ENCODE measurements at places on chromosomes 2 and 18. TPM values are rescaled to one million over a fixed set of nuclear protein-coding genes. Genes with fewer than 3 reads are reported as not detected.

GRCh38 chr2:102061962-102062795 lies 70.4 kb downstream of the IL1R2 start:
- no peak for DNase-seq
- H3K4me1 ChIP-seq, result peaks cover 19% of the 10 kb centered on the region
- peak overlapping the region; percentile 75 for H3K27ac ChIP-seq

GRCh38 chr2:149446748-149447147 lies 116.4 kb downstream of the LYPD6 start:
- H3K27me3 ChIP-seq, result peaks cover 2% of the 10 kb centered on the region
- no peaks in the 10 kb centered on the region for H3K4me1 ChIP-seq
- DNase-seq, result no peak
- no peak overlapping the region for H3K27ac ChIP-seq
- no peak overlapping the region for H3K4me3 ChIP-seq

DNA sequence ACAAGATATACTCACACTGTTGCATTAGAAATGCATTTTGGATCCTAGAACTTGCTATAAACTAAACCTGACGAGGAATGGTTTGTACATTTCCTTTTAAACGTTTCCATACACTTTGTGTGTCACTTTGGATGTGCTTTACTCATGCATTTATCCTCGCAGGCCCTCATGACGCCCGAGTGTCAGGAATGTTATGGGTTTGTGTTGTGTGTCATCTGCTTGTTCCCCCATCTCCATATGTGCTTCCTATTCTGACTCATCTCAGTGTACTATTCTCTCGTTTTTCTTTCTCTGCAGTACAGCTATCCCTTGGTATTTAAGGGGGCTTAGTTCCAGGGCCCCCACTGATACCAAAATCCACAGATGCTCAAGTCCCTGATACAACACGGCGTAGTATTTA lies 121.5 kb upstream of the RASGRP3 start:
- H3K36me3 ChIP-seq, result no peaks in the 10 kb centered on the region
- no peak for DNase-seq
- no peak overlapping the region for H3K27ac ChIP-seq
- no peaks in the 10 kb centered on the region for H3K27me3 ChIP-seq

- no peak overlapping the region for H3K27ac ChIP-seq
- H3K4me3 ChIP-seq, result no peak overlapping the region
- H3K36me3 ChIP-seq, result no peaks in the 10 kb centered on the region
- H3K27me3 ChIP-seq, result no peaks in the 10 kb centered on the region
- no peak for DNase-seq
Measured at GRCh38 chr2:133760376-133760775, 192.1 kb upstream of the NCKAP5 start.

Gene C2orf80
- not detected for total RNA-seq

GRCh38 chr2:12277241-12278034 lies 439.3 kb upstream of the TRIB2 start:
- H3K27me3 ChIP-seq, result peaks cover 31% of the 10 kb centered on the region
- H3K36me3 ChIP-seq, result no peaks in the 10 kb centered on the region
- peaks cover 5% of the 10 kb centered on the region for H3K4me1 ChIP-seq
- H3K27ac ChIP-seq, result no peak overlapping the region

DNA sequence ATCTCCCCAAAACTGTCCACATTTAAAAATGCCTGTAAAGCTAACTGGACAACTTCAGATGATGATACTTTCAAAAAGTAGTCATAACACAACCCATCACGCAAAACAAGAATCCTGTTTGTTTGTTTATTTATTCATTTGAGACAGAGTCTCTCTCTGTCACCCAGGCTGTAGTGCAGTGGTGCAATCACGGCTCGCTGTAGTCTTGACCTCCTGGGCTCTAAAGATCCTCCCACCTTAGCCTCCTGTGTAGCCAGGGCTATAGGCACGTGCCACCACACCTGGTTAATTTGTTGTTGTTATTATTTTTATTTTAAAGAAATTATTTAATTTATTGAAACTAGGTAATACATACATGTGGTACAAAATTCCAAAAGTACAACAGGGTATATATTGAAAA lies 94.8 kb downstream of the RAPGEF4 start:
- H3K27me3 ChIP-seq, result peaks cover 19% of the 10 kb centered on the region
- H3K27ac ChIP-seq, result no peak overlapping the region
- H3K4me3 ChIP-seq, result no peak overlapping the region

DNA sequence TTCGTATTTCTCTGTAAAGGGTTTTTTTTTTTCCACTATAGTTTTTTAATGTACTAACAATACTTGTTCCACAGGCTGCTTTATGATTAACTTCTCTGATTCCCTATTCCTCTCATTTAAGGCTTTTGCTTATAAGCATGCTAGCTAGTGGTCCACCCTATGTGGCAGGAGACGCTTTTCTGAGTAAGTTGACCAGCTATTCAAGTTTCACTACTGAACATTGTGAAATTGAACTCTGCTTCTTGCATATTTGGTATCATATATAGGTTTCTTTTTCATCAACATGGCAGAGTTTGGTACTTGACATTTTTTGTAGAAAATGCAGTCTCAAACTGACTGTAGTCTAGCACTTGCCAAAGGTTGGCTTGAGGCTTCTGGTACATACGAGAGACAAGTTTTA lies 74.2 kb downstream of the OTX1 start:
- H3K4me1 ChIP-seq, result no peaks in the 10 kb centered on the region
- no peaks in the 10 kb centered on the region for H3K36me3 ChIP-seq
- H3K27me3 ChIP-seq, result no peaks in the 10 kb centered on the region
- no peak overlapping the region for H3K4me3 ChIP-seq

DNA sequence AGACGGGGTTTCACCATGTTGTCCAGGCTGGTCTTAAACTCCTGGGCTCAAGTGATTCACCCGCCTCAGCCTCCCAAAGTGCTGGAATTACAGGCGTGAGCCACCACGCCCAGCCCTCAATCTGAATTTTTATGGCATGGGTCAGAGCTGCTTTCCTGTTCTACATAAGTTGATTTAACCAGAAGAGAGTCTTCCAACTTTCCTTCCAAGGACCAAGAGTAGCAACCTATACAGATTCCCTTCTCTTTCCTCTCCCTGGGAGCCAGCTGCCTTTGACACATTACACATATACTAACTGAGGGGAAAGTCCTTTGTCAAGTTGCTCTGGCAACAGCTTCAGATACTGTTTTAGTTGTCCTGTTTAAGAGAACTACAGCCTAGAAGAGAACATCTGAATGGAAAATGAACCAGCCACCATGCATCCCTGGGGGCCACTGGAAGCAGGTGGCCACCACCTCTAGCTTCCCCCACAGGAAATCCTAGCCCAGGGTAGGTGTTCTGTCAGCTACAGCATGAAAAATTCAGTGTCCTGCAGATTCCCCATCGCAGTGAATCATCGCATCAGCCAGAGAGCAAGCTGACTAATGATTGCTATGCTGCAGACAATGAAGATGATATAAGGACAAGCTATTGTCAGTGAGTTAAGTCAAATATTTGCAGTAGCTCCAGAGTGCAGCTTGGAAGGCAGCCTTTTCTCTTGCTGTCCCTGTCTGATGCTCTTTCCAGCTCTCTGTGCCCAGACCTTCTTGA lies 62.9 kb downstream of the POMC start:
- no peaks in the 10 kb centered on the region for H3K36me3 ChIP-seq
- no peaks in the 10 kb centered on the region for H3K4me1 ChIP-seq
- no peak overlapping the region for H3K27ac ChIP-seq
- no peak overlapping the region for H3K4me3 ChIP-seq
- DNase-seq, result no peak

DNA sequence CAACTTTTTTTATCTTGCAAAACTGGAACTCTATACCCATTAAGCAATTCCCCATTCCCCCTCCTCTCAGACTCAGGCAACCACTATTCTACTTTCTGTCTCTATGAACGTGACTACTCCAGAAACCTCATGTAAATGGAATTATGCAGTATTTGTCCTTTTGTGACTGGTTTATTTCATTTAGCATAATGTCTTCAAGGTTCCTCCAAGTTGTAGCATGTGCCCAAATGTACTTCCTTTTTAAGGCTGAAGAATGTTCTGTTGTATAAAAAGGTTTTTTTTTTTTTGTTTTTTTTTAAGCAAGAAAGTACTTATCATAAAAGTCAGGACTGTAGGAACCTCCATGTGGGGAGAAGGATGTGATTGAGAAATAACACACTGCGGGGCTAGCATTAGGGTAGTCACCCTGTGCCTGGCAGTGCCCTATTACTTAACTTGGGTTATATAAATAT lies 262.9 kb upstream of the FBXO11 start:
- peaks cover 3% of the 10 kb centered on the region for H3K27me3 ChIP-seq
- no peak overlapping the region for H3K4me3 ChIP-seq
- H3K4me1 ChIP-seq, result no peaks in the 10 kb centered on the region
- DNase-seq, result no peak

- peaks cover 2% of the 10 kb centered on the region for H3K4me1 ChIP-seq
- no peak overlapping the region for H3K27ac ChIP-seq
- DNase-seq, result no peak
- H3K4me3 ChIP-seq, result no peak overlapping the region
- H3K27me3 ChIP-seq, result peaks cover 43% of the 10 kb centered on the region
Measured at GRCh38 chr18:48962994-48963561, 12.3 kb upstream of the SMAD7 start.

DNA sequence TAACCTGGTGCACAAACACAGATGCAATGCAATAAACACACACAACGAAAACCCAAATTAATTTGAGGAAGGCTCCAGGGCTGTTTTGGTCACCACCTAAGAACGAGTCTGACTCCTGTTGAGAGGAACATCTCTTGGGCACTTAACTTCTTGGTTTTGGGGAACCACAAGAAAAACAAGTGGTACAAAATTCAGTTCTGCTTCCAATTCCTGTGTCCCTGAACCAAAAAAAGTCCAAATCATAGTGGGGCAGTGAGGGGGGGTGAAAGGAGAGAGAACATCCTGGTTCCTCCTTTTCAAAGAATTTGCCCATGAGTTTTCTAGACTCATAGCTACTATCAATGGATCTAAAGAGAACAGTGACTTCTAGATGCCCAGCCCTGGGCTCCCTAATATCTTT lies 143.6 kb downstream of the COL4A4 start:
- no peak overlapping the region for H3K27ac ChIP-seq
- H3K36me3 ChIP-seq, result no peaks in the 10 kb centered on the region
- H3K27me3 ChIP-seq, result no peaks in the 10 kb centered on the region
- H3K4me3 ChIP-seq, result no peak overlapping the region
- H3K4me1 ChIP-seq, result no peaks in the 10 kb centered on the region

GRCh38 chr2:211333377-211333776 lies 777.0 kb downstream of the CPS1 start:
- no peak overlapping the region for H3K27ac ChIP-seq
- no peaks in the 10 kb centered on the region for H3K27me3 ChIP-seq
- H3K36me3 ChIP-seq, result no peaks in the 10 kb centered on the region
- no peak for DNase-seq
- no peaks in the 10 kb centered on the region for H3K4me1 ChIP-seq

- no peaks in the 10 kb centered on the region for H3K36me3 ChIP-seq
- DNase-seq, result no peak
Measured at GRCh38 chr2:207632575-207633493, 7.6 kb upstream of the METTL21A start.

DNA sequence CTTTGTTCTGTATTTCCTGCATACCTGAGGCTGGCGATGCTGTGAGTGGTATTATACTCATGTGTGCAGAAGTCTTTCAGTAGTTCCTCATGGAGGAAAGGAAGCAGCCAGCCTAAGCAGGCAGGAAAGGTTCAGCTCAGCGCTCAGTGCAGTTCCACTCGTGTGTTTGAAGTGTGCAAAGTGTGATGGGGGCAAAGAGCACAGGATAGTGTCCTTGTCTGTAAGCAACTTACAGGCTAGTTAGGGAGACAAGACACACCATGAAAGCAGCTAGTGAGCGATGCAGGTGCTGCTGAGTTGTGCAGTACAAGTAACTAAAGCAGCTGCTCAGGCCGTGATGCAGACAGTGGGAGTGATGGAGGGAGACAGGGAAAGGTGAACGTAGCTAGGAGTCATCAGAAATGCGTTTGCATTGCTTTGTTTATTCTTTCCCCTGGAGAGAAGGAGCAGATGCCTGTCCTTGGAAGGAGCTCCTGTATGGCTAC lies 146.2 kb downstream of the LDLRAD4 start:
- no peak overlapping the region for H3K4me3 ChIP-seq
- H3K36me3 ChIP-seq, result no peaks in the 10 kb centered on the region
- no peaks in the 10 kb centered on the region for H3K27me3 ChIP-seq
- H3K27ac ChIP-seq, result no peak overlapping the region
- H3K4me1 ChIP-seq, result peaks cover 17% of the 10 kb centered on the region
- no peak for DNase-seq

GRCh38 chr2:233247744-233248143 lies 3.7 kb upstream of the ATG16L1 start:
- peak overlapping the region; percentile 48 for H3K4me3 ChIP-seq
- peak; percentile 80 for DNase-seq
- H3K27me3 ChIP-seq, result no peaks in the 10 kb centered on the region
- H3K27ac ChIP-seq, result peak overlapping the region; percentile 88
- peaks cover 43% of the 10 kb centered on the region for H3K4me1 ChIP-seq

DNA sequence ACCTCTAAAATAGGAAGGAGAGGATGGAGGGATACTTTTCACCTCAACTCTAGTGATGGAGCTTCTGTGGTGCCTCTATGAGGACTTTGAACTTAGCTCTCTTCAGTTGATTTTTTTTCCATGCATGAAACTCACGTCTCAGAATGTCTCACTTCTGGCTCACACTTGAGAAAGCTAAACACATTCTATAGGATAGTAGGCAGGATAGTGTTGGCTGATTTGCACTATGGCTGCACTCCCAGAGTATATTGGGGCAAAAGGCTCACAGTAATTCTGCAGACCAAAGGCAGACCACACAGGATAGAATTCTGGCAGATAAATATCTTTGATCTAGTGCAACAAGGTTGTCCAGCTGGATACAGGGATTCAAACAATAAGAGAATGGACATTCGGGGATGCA lies 1093.5 kb downstream of the LRP1B start:
- DNase-seq, result no peak
- H3K27ac ChIP-seq, result no peak overlapping the region
- no peaks in the 10 kb centered on the region for H3K4me1 ChIP-seq
- no peaks in the 10 kb centered on the region for H3K27me3 ChIP-seq

- H3K27ac ChIP-seq, result no peak overlapping the region
- no peak overlapping the region for H3K4me3 ChIP-seq
- no peaks in the 10 kb centered on the region for H3K27me3 ChIP-seq
- DNase-seq, result no peak
Measured at GRCh38 chr2:177466337-177467195, 74.0 kb downstream of the AGPS start.

Gene TMEM200C
- not detected for total RNA-seq

GRCh38 chr2:60707750-60708371 lies 48.2 kb upstream of the PAPOLG start:
- H3K27ac ChIP-seq, result no peak overlapping the region
- DNase-seq, result peak; percentile 65
- H3K4me3 ChIP-seq, result no peak overlapping the region
- no peaks in the 10 kb centered on the region for H3K36me3 ChIP-seq
- H3K4me1 ChIP-seq, result no peaks in the 10 kb centered on the region

GRCh38 chr2:216555274-216555673 lies 56.6 kb downstream of the RPL37A start:
- H3K27me3 ChIP-seq, result peaks cover 2% of the 10 kb centered on the region
- no peaks in the 10 kb centered on the region for H3K36me3 ChIP-seq
- H3K4me1 ChIP-seq, result peaks cover 2% of the 10 kb centered on the region
- H3K27ac ChIP-seq, result no peak overlapping the region
- no peak for DNase-seq

Gene RGPD4
- total RNA-seq, result not detected

Gene CYS1
- 0.24 TPM for total RNA-seq

GRCh38 chr2:140504601-140505000 lies 1626.2 kb downstream of the LRP1B start:
- no peaks in the 10 kb centered on the region for H3K27me3 ChIP-seq
- no peak overlapping the region for H3K4me3 ChIP-seq
- DNase-seq, result no peak
- no peaks in the 10 kb centered on the region for H3K36me3 ChIP-seq
